Iris pigment epithelial cell (primary cell): ENCODE measurements at places on chromosomes 2 and 18.

GRCh38 chr18:7808992-7809391, 241.9 kb downstream of the PTPRM start:
- DNase-seq: no peak

DNA sequence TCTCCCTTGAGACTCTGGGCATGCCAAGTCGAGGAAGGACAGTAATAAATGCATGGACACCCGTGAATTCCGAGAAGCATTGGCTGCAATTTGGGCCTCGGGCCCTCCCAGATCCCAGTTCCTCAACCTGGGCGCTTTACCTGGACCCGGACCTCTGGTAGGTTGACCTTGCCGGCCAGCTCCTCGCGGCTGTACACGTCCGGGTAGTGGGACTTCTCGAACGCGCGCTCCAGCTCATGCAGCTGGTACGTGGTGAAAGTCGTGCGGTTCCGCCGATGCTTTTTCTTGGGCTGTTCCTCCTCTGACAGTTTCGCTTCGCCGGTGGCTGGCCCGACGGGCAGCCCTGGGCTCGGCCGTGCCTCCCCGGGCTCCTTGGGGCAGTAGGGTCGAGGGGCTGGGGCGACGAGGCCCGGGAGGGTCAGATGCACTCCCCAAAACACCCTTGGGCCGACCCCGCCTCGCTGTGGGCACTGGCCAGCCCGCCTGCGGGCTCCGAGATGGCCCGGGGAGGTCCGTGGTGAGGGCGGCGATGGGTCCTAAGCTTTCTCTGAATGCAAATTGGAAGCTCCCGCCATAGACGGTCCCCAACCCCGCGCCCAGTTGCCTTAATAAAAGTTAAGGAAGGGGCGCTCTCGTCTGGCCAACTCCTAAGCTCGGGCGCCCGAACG, 899 bp downstream of the RAX start:
- DNase-seq: no peak

GRCh38 chr2:218022131-218022850, 19.5 kb upstream of the TNS1 start:
- no peak for DNase-seq

GRCh38 chr18:46574743-46575115, 82.3 kb downstream of the LOXHD1 start:
- DNase-seq: no peak

- DNase-seq: peak; percentile 79
These were observed 16.3 kb downstream of the SLC3A1 start for GRCh38 chr2:44291281-44292248.

GRCh38 chr2:205139822-205140463, 542.4 kb upstream of the NRP2 start:
- DNase-seq: no peak

DNA sequence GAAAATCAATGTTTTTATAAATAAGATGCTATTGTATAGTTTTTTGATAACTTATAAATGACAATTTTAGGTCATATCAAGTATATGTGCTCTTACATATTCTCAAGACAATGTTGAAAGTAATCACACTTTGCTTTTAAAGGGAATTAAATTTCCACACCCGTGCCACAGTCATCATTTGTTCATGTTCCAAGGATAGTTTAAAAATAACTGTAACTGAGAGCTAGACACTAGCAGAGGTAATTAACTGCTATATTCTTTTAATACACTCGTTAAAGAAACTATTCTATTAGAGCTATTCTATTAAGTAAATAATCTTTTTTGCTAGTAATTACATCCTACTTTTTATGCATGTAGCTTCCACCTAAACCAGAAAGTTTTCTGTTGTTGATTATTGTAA, 18.0 kb downstream of the GEN1 start:
- DNase-seq: no peak

DNA sequence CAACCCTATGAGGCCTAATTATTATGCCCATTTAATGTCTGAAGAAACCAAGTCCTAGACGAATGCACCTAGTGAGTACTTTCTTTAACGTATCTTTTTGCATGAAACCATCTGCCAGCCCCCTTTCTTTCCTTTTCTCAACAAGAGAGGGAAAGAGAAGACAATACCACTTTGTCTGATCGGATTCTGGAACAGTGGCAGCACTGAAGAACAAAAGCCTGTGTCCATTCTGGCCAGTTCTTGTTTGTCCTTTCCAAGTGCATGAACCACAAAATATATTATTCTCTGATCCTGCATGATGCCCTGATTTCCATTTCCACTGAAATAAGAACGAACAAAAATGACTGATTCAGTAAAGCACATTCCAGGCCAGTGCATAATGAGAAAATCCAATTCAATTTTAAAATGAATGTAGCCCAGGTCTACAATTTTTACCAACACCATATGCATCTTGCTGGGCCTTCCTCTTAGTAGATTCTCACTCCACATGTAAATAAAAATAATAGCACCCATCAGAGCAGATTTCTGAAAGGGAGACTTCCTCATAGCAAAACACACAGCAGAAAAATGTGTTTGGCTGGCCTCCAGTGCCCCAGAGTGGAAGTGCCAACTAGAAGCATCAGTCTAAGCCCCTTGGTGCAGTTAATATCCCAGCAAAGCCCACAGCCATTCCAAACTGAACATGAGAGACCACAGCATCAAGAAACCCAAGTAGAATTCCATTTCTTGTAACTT, 422.6 kb upstream of the ID2 start:
- no peak for DNase-seq

- peak; percentile 76 for DNase-seq
These were observed 6.5 kb downstream of the SULT6B1 start for GRCh38 chr2:37181726-37182684.

- no peak for DNase-seq
These were observed 14.9 kb downstream of the B3GNT7 start for GRCh38 chr2:231410293-231411004.

DNA sequence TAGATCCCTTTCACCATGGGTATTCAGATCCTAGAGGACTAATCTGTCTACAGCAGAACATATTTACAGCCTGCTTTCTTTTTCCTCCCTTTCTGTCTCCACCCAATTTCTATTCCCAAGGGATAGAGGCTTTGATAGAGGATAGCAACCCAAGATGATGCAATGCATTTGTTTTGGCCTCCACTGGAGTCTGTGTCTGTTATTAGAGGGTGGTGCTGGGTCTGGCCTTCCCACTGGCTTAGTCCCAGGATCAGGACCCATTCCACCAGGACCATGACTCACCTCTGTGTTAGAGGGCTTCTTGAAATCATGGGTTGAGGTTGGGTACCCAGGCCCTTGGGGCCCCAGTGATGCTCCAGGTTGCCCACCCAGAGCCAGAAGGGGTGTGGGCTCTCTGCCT, 239.7 kb upstream of the TNP1 start:
- no peak for DNase-seq

- DNase-seq: no peak
These were observed 60.7 kb downstream of the WDR7 start for GRCh38 chr18:56711708-56712445.

GRCh38 chr18:60277855-60278480, 94.6 kb downstream of the MC4R start:
- DNase-seq: peak; percentile 77

- DNase-seq: no peak
These were observed 149.4 kb upstream of the DNMT3A start for GRCh38 chr2:25491003-25491696.

DNA sequence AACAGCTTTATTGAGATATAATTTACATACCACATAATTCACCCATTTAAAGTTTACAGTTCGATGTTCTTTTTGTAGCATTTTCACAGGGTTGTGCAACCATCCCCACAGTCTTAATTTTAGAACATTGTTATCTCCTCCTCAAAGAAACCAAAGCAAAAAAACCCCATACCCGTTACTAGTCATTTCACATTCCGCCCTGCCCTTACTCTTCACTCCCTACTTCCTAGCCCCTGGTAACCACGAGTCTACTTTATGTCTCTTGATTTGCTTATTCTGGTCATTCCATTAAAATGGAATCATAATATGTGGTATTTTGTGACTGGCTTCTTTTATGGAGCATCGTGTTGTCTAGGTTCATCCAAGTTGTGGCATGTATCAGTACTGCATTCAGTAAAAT, 137.7 kb downstream of the TANC1 start:
- DNase-seq: peak; percentile 70

DNA sequence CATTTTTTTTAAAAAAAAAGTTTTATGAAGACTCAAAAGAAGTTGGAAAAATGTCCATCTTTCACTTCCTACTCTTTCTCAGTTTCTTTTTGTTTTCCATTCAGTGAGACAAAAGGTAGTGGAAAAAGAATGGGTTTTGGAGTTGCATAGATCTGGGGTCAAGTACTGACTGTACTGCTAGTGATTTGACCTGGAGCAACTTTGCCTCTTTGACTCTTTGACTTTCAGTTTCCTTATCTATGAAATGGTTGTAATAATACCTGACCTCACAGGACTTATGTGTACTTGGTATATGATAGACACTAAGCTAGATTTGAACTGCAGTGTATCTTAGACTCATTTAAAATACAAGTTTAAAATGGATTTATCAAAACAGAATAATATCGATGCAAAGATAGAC, 3.5 kb upstream of the KCNE4 start:
- DNase-seq: no peak

- no peak for DNase-seq
These were observed 33.0 kb downstream of the MROH2A start for GRCh38 chr2:233811087-233811486.

DNA sequence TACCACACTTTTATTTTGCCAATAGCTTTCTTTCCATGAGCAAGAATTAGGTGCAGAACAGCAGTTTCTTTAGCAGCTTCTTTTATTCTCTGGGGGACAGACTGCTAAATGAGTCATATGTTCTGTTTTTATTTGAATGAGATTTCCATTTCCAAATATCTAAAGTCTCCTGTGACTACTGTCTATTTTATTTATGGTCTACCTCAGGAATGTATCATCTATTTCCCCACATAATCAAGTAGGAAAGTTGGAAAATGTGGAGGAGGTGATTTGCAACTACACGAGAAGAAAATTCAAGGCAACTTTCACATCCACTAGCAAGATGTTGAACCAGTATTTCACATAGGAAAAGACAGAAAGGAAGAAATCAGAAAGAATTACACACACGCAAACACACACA, 139.9 kb upstream of the MEX3C start:
- no peak for DNase-seq

DNA sequence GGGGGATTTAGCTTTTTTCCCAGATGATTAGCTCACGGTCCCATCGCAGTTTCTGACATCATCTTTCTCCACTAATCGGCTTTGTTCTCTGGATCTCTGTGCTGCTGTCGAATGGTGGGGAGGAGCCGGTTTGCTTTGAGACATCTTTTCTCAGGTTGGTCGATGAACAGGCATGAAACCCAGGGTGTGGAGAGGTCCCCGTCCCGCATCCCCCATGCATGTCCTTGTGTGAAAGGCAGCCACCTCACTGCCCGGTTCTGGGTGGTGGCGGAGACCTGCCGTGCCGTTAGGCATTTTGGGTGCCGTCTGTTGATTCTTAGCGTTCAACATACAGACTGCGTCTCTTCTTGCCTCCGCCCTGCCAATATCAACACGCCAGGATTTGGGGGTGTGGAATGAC, 57.8 kb downstream of the CTDP1 start:
- DNase-seq: no peak

DNA sequence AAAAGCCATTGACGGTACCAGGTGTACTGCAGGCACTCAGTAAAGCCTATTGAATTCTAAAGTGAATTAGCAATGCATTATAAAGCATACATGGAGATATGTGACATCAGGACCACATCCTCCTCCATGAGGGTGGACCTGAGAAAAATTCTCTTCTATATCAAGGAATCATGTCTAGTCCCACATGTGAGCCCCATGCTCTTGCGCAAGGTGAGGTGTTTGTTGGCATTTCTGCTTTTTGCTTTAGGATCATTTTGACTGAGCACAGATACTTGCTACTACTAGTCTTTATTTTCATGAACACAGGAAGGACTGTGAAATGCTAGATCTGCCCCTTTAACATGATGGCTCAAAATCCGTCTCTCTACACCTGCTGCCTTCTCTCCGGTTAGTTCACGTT, 183.9 kb downstream of the CD226 start:
- DNase-seq: no peak

DNA sequence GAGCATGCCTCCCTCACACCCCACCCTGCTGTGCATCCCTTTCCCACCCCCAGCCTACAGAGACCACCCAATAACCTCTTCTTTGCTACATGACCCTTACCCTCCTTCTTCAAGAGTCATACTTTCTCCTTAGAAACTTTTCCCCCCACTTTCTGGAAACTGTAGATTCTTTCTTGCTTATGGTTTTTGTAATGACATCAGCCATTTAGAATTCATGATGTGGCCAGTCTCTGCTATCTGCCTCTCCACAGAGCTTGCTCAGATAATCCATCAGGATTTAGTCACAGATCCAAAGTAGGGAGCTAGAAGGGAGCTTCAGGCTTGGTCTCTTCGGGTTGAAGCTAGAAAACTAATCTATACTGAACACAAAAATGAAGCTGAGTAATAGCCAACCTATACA, 36.5 kb downstream of the GALM start:
- peak; percentile 91 for DNase-seq

DNA sequence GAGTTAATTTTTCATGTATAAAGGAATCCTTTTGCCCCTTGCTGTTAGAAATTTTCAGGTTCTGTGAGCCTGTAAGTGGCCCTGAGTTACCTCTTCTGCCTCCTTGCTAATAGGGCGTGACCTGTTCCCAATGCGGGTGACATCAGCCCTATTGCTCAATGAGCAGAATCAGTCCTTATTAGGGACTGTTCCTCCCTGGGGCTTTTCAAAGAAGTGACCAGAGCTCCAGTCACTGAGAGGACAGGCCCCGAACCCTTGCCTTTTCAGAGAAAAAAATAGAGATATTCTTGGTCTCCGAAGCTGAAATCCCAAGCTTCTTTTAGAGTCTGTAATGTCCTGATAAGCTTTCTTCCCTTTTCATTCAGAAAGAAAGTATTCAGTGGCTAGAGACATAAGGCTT, 8.2 kb upstream of the APOB start:
- no peak for DNase-seq

DNA sequence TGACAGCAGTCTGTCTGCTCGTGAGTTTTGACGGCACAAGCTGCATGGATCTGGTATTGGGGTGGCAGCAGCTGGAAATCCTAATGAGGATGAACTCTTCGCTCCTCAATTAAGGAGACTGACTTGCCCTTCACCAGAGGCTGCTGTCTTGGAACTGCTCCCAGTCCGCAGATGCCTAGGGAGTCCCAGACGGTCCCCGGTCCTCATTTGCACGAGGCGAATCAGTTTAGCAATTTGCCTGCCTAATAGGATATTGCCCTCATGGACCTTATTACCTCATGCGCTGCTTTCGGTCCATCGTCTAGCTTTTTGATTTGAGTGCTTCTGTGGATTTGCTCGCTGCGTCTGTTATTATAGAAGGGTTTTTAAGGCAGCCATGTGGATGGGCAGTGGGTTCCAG, 40.6 kb downstream of the ASAP2 start:
- DNase-seq: no peak

- DNase-seq: no peak
These were observed 69.1 kb downstream of the LRP1B start for GRCh38 chr2:142061733-142062132.

DNA sequence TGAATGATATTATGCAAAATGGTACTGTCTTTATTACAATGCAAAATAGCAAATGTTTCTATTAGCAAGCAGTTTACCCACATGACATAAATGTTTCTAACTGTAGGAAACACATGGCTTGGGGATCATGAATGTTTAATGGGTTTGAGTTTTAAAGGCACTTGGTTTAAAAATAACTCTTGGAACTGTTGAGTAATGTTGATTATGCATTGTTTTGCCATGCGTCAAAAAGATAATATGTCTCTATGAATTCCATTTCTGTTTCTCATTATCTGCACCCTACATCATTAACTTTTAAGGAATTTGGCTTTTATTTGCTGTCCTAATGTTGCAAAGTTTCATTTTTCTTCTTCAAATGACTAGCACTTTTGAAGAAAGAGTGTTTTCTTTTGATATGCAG, 1355.5 kb downstream of the SUCLG1 start:
- peak; percentile 85 for DNase-seq
